NCI-H1105 (cell line): ENCODE measurements at places on chromosomes 16 and 17.

GRCh38 chr17:82230609-82231311 is 1.9 kb downstream of the SLC16A3 start:
- DNase-seq: no peak

- DNase-seq: no peak
These were observed 162.6 kb upstream of the PLCG2 start for GRCh38 chr16:81616321-81617020.

GRCh38 chr16:51045186-51045585 is 105.9 kb downstream of the SALL1 start:
- DNase-seq: no peak

DNA sequence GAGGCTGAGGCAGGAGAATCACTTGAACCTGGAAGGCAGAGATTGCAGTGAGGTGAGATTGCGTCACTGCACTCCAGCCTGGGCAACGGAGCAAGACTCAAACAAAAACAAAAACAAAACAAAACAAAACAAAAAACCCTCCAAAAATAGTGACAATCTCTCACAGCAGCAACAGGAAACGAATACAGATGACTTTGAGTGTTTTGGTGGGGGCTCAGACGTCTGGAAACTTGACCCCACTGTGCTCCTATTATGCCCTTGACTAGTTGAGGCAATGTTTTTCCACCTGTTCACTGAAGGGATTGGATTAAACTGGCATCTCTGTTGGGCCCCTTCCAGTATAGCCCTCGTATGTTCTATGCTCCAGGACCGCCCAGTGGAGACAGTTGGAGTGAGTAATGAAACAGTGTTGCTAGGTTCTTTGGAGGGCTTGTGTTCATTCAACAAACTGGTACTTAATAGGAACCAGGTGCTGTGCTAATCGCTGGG is 167.0 kb downstream of the UTP18 start:
- peak; percentile 9 for DNase-seq

DNA sequence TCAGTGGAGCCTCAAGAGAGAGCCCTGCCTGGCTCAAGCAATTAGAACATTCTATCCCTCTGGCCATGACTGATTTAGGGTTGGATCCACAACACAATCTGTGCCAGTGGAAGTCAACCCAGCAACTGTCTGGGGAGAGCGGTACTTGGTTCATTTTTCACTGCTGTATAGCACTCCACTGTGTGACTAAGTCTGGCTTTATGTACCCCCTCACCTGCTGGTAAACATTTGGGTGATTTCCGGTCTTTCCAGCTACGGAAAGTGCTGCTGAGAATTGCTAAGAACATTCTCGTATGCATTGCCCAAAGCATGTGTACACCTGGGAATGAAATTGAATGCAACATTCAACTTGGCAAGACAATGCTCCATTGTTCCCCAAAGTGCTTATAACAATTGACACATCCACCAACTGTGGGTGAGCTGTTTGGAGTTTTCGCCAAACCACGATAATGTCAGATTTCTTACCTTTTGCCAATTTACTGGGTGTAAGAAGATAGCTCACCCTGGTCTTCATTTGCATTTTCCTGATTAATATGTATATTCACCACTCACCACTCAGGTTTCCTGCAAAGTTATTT is 63.5 kb upstream of the MED9 start:
- DNase-seq: no peak

DNA sequence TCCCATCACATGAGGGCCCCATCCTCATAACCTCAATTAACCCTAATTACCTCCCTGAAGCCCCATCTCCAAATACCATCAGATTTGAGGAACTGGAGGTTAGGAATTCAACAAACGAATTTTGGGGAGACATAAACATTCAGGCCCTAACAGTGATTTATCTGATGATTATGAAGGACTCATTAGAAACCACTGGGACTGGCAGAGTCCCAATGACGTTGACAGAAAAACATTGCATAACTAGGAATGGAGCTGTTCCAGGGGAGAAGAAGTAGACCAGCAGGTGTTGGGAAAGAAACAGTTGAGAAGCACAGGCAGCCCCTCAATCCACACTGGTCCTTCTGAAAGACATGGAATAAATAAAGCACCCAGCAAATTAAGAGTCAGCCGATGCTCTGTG is 282.0 kb downstream of the MAP2K4 start:
- DNase-seq: no peak

DNA sequence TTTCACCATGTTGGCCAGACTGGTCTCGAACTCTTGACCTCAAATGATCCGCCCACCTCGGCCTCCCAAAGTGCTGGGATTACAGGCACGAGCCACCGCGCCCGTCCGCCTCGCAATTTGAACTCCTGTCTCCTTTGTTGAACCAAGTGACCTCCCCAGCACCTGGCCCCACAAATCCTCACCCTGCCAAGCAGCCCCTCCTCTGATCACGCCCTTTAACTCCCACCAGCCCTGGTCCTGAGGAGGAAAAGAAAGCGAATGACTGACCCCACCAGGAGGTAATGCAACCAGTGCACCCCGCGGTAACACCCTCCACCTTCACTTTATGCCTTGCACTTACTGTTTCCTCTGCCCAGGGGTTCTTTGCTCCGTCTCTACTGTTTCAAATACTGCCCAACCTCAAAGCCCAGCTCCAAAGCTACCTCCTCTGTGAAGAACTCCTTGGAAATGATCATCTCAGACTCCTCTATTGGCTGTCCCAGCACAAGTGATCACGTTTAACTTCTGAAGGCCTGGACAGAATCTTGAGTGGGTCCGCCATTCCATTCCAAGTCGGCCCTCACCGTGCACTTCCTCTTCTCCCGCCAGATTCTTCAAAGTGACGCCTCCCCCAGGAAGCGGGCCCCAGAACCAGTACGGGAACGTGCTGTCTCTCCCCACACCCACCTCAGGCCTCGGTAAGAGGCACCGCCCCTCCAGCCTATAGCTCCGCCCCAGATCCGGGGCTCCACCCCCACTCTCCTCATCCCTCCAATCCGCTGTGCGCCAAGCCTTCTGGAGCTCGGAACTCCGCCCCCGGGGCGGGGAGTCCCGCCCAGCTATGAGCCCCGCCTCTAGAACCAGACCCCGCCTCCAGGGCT is 4.4 kb downstream of the CD19 start:
- DNase-seq: no peak

DNA sequence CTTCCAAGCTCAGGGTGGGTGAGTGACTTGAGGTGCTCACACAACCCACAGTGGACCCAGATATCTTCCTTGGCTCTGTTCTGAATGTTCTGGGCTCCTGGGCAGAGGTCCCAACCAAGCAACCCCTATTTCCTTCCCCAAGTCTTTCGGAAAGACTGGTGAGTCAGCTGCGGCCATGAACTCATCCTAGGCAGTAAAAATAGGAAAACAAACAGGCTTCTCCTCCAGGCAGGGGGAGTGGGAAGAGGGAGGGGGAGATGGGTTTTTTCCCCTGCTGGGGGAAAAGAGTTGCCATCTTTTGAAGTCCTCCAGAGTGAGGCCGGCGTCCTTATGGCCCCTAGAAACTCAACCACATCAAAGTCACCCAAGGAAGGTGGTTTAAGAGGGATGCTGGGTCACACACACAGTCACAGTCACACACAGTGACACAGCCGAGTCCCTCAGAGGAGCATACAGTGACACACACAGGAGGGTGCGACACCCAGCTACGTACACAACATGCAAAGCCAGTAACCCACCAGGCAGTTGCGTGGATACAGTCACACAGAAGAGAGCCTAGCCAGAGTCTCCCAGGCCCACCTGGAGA is 16.0 kb upstream of the DLX4 start:
- no peak for DNase-seq

DNA sequence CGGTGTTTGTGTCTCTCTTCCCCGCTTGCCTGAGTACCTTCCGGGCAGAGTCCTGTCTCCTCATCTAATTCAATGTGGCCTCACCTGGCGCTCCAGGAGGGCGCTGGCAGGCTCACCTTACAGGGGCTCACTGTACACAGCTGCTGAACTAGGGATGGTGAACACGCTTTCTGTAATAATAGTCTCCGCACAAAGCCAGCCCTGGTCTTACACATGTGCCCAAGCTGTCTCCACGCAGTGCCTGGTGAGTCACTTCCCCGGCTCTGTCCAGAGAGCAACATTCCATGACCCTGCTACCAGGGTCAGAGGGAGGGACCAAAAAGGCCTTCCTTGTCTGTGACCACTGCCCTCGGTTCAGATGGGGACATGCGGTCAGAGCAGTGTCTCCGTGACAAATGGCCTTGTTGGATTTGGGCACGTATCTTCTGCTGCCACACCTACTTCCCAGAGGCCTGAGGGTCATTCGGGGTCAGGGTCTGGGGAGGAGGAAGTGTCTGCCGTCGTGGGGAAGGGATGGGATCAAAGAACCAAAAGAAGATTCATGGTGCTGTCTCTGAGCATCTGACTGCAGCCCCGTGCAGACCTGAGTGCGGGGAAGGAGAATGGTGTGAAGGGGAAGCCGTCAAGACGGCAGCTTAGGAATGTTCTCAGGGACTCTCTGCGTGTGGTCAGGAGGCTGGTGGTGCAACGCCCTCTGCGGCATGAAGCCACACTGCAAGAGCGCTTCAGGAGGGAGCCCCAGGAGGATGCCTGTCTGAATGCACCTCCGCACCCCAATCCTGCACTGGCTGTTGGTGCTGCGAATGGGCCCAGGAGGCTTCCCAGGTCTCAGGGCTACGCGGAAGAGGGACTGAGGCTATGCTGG is 68.8 kb downstream of the IL21R start:
- DNase-seq: no peak

DNA sequence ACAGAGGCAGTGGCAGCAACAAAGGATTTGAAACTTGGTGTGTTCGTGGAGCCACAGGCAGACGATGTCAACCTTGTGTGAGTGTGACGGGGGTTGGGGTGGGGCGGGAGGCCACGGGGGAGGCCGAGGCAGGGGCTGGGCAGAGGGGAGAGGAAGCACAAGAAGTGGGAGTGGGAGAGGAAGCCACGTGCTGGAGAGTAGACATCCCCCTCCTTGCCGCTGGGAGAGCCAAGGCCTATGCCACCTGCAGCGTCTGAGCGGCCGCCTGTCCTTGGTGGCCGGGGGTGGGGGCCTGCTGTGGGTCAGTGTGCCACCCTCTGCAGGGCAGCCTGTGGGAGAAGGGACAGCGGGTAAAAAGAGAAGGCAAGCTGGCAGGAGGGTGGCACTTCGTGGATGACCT is 25.5 kb downstream of the STH start:
- DNase-seq: no peak

DNA sequence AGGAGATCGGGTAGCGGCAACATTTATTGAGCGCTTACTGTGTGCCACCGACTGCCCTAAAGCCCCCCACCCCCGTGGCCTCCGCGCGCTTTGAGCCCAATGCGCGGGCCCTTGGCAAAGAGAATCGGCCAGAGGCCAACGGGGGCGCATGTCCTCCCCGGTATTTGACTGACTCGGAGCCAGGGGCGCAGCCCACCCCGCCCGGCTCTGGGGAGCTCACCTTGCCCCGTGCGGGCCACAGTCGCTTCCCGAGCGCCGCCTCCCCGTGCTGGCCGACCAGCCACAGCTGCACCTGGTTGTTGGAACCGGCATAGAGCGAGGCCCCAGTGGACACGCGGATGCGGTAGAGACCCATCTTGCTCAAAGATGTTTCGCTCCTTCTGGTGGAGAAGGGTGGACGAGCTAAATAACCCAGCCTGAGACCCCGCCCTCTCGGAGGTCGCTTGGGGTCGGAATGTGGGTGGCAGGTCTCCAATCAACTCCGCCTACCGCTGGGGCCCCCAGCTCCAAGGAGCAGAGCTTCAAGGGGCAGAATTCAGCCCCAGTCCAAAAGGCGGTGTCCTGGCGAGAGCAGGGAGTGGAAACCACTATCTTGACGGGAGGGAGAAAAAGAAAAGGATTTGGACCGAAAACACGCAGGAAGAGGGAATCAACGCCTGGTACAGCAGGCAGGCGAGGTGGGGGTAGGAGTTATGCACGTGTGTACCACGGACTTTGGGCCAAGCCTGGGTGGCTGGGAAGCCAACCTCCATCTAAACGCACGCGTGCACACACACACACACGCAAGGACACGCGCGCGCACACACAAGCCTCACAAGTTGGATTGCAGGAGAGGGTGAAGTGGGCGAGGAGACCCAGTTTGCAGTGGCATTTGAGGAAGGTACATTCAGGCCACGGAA is at the start of gene ALOX15:
TSS of gene ALOX15 (minus strand) at position 382 of the 899 bp plus-strand sequence. CDS start at position 355, 27 bp downstream.
- DNase-seq: no peak

GRCh38 chr17:21523497-21524210 is 147.5 kb downstream of the KCNJ12 start:
- no peak for DNase-seq

DNA sequence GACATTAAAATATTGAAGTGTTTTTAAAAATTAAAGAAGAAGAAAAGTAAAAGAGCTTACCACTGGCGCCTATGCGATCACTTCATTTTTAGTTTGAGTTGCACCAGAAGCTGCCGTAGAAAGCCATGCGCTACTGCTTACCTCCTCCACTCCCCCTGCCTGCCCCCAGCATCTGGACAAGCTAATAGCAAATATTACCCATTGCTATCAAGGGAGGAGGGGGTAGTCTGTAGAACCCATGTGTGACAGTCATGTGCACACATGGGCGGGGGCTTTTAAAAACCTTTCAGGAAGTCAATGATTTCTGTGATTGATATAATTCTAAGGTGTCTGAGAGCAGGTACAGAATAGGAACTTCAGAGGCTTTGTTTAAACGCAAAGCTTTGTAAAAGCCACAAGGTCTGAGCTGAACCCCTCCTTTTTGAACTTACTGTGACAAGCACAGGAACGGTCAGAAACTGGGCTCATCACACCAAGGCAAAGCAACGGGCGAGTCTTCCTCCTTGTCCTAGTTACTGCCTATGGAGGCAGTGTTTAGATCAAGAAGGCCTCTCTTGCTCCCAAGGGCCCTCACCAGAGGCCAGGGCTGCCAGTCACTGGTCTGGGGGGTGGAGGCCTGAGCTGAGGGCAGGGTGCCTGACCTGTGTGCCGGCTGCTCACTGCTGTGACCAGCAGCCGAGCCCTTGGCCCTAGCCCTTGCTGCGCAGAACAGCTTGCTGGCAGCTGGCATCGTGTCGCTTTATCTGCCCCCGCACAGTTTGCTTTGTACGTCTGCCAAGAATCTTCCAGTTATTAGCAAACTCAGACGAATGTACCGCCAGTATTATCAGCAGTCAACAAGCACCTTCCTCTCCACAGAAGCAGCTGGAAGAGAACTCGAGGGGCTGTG is 15.0 kb downstream of the GINS2 start:
- DNase-seq: peak; percentile 63

DNA sequence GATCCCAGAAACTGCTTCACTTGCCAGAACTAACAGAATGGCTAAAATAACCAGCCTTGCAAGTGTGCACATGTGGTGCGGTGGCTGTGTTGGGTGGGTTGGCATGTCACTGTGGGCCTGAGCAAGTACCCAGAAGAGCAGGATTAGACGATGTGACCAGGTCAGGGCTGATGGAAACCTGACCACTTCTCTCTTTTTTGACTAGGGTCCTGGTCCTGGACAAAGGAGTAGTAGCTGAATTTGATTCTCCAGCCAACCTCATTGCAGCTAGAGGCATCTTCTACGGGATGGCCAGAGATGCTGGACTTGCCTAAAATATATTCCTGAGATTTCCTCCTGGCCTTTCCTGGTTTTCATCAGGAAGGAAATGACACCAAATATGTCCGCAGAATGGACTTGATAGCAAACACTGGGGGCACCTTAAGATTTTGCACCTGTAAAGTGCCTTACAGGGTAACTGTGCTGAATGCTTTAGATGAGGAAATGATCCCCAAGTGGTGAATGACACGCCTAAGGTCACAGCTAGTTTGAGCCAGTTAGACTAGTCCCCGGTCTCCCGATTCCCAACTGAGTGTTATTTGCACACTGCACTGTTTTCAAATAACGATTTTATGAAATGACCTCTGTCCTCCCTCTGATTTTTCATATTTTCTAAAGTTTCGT is 16.7 kb downstream of the ANKRD40 start:
- no peak for DNase-seq
